NCI-H748 treated with DMSO at 0.1 percent for 48 hours (cell line): ENCODE measurements at places on chromosomes 12 and 14.

GRCh38 chr14:62736048-62737043 lies 308.9 kb downstream of the KCNH5 start:
- DNase-seq = no peak

- no peak for DNase-seq
Observed at GRCh38 chr14:34113005-34113511, 162.2 kb upstream of the EGLN3 start.

DNA sequence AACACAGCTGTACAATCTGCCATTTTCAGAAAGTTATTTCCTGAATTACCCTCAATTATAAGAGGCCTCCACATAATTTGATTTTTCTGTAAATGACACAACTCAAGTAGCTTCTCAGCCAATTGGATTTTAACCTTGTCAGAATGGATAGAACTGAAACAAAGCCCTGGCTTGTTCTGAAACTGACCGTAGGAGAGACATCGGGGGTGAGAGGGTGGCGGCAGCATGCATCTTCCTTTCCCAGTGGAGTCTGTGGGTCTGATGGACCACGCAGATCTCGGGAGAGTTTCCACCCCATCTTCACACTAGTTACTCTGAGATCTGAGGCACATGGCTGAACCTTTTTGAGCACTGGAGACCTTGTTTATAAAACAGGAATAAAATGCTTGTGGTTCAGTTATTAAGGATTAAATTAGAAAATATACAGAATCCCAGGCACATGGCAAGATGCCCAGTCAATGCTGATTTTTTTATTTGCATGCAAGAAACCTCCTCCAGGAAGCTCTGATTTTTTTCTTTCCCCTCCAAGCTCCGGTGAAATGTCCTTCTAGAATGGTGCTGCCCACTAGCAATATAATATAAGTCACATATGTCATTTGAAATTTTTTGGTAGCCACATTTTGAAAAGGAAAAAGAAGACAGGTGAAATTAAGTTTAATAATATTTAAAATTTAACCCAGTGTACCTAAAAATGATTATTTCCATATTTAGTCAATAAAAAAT lies 153.9 kb downstream of the CHST11 start:
- DNase-seq = no peak

DNA sequence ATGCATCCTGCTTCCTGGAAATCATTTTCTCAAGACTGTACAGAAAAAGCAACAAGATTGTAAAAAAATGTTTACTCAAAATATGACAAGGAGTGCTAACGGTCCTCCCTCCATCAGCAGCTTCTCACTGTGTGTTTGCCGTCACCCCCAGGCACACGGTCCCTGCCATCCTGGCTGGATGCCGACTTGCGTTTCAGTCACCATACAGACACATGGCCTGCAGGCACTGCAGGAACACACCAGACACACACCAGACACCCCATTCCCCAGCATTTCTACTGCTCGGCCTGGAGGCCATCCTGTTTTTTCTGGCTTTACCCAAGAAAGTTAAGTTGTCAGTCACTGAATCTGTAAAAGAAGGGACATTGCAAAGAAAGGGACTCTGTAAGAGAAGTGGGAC lies 10.8 kb downstream of the KCNK10 start:
- DNase-seq = no peak

- no peak for DNase-seq
Observed at GRCh38 chr12:111692575-111693210, 6.8 kb downstream of the ACAD10 start.

- DNase-seq = no peak
Observed at GRCh38 chr14:62558451-62558850, 486.8 kb downstream of the KCNH5 start.

- DNase-seq = peak; percentile 74
Observed at GRCh38 chr14:63045612-63046320, 508 bp upstream of the KCNH5 start.

- DNase-seq = no peak
Observed at GRCh38 chr12:101707131-101707782, 9.8 kb downstream of the CHPT1 start.

GRCh38 chr14:63178912-63179311 lies 25.3 kb upstream of the RHOJ start:
- DNase-seq = no peak

DNA sequence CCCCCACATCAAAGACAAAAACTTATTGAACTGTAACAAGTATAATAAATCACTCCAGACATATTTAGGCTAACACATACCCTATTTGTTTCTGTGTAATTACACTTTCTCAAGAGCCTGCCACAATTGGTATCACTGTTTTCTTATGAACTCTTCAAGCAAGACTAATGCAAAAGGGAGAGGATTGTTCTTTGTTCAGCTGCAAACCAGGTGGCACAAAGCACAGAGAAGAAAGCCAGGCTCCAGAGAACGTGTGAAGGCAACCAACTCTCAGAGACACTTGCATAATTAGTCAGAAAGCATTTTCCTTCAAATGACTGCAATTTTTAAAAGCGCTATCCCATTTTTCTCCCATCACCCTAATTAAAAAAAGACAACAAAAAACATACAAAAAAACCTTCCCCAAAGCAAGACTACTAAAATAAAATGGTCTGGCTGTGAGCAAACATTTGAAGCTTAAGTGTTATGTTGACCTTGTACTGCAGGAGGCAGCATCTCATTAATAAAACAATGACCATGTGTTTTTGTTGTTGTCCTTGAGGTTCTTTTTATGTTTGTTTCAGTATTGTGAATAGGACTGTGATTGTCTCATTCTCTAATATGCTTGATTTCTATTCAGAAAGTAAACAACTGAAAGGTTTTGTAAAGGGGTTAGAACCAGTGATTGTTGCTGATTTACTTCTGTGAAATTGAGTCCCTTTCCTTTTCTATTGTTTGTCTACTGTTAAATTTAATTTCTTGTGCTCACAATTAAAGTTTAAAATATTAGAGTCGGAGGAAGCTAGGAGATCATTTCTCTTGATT lies 452.7 kb upstream of the PDE3A start:
- peak; percentile 95 for DNase-seq

- DNase-seq = no peak
Observed at GRCh38 chr12:66438601-66439000, 136.3 kb downstream of the HELB start.

DNA sequence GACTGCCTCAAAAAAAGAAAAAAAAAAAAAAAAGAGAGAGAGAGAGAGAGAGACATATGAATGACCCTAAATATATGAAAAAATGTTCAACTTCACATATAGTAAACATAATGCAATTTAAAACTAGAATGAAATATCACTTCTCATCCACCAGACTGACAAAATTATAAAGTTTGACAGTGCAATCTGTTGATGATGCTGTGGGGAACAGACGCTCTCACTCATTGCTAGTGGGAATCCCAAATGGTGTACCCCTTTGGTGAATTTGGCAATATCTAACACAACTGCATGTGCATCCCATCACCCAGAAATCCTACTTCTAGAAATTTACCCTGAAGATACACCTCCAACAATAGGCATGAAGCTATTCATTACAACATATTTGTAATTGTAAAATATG lies 2.3 kb upstream of the GSG1 start:
- DNase-seq = no peak

DNA sequence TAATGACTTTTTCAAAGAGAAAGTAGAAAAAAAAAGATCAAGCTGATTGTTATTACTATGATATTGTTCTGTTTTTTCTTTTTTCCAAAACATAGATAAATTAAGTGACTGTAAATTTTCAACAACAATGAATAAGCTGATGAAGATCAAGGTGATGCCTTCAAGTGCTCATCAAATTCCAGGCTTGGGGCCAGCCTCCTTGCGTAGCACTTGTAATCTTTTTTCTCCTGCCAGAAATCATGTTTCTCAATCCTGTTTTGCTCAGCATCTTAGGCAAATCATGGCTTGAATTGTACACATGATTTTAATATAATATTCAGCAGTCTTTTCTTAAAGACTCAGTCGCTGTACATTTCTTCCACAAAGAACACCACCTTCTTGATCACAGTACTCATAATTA lies 333.2 kb downstream of the NPAS3 start:
- no peak for DNase-seq

- no peak for DNase-seq
Observed at GRCh38 chr14:100865682-100866591, 37.6 kb downstream of the RTL1 start.

DNA sequence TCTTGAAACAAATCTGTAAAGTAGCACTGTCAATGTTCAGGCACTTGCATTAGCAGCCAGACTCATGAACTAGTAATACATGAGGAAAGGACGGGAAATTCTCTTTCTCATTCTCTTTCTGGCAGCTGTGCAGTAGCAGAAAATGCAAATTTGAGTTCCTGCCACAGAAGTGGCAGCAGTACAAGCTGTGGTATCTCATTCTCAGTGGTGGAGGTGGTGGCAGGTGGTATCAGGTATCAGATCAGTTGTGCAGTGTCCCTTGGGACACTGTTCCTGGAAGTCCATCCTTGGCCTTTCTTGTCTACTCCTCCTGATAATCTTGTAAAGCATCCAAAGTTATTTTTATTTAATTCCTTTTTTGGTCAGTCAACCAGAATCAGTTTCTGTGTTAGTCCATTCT lies 103.0 kb downstream of the C12orf42 start:
- DNase-seq = no peak

- DNase-seq = peak; percentile 96
Observed at GRCh38 chr14:101760138-101761011, 1.1 kb upstream of the PPP2R5C start.

DNA sequence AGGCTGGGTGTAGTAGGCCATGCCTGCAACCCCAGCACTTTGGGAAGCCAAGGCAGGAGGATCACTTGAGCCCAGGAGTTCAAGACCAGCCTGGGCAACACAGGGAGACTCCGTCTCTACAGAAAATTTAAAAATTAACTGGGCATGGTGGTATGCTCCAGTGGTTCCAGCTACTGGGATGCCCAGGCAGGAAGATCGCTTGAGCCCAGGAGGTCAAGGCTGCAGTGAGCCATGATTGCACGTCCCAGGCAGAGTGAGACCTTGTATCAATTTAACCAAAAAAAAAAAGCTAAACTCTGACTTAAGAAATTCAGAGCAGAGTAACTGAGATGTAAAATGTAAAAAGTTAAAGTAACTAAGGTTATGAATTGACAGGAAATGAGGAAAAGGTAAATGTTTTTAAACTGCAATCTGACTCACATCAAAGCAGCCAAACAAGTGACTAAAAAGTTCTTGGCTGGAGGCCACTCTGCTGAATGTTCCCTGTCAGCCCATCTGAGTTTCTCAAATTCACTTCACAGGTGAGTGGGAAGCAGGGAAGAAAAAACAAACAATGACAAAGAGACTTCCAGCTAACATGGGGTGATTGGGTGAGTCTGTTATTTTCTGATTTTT lies 21.3 kb downstream of the PRKD1 start:
- DNase-seq = no peak

GRCh38 chr14:38120109-38120508 lies 87.6 kb upstream of the SSTR1 start:
- DNase-seq = no peak

DNA sequence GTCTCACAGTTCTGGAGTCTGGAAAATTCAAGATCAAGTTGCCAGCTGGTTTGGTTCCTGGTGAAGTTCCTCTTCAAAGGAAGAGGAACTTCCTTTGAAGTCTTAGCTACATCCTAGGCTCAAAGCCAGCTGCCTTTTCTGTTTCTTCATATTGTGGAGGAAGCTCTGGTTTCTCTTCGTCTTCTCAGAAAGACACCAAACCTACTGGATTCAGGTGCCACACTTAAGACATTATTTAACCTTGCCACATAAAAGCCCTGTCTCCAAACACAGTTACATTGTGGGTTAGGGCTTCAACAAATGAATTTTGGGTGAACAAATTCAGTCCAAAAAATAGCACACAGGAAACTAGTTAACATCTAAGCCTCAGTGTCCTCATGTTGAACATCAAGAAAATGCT lies 1019.8 kb downstream of the GALC start:
- no peak for DNase-seq

GRCh38 chr14:100609331-100609870 lies 22.2 kb upstream of the BEGAIN start:
- DNase-seq = no peak

DNA sequence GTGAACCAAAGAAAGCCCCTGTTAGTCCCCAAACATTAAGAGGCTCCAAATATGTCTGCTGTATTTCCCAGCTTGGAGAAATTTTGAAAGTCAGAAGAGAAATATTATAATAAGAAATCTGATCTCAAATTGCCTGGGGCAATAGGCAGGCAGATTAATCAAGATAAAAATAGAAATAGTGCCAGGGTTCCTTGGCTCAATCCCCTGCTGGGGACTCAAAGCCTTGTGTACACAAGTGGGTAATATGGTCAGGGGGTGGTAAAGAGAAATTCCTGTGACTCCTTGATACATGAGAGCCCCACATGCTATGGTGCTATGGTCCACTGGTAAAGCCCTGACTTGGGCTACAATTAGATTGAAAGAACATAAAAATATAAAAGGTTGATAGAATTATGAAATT lies 41.3 kb upstream of the ARID2 start:
- DNase-seq = no peak

GRCh38 chr12:13362260-13362841 lies 165.8 kb downstream of the EMP1 start:
- peak; percentile 23 for DNase-seq

- no peak for DNase-seq
Observed at GRCh38 chr12:27953817-27954216, 18.7 kb downstream of the PTHLH start.

DNA sequence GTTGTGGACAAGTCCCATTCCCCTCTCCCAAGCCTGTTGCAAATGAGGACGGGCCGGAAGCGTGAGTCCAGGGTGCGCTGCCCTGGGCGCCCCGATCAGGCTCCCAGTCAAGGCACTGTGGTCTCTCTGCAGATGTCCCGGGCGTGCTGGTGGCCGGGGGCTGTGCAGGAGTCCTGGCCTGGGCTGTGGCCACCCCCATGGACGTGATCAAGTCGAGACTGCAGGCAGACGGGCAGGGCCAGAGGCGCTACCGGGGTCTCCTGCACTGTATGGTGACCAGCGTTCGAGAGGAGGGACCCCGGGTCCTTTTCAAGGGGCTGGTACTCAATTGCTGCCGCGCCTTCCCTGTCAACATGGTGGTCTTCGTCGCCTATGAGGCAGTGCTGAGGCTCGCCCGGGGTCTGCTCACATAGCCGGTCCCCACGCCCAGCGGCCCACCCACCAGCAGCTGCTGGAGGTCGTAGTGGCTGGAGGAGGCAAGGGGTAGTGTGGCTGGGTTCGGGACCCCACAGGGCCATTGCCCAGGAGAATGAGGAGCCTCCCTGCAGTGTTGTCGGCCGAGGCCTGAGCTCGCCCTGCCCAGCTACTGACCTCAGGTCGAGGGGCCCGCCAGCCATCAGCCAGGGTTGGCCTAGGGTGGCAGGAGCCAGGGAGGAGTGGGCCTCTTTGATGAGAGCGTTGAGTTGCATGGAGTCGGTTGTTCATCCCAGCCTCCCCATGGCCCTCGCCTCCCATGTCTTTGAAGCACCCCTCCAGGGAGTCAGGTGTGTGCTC lies 6.3 kb downstream of the SLC25A47 start:
- DNase-seq = no peak
